ENCODE measurements at places on chromosomes 6 and 20. TPM values are rescaled to one million over a fixed set of nuclear protein-coding genes. Genes with fewer than 3 reads are reported as not detected.

The CST2 gene
- total RNA-seq: not detected

DNA sequence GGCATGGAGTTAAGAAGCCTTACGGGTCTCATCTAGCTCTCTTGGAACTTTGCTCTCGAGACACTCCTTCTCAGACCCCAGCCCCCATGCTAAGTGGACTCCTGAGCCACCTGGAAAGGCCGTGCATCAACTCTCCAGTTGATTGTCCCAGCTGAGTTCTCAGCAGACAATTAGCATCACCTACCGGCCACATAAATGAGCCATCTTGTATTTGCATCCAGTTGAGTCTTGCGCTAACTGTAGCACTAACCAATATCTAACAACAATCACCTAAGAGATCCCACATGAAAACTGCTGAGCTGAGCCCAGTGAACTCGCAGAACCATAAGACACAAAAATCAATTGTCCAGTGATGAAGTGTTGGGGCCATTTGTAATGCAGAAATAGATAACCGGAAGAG lies 49.7 kb downstream of the PCNA start:
- no peak for DNase-seq

The TRAPPC3L gene
- 0.24 TPM for total RNA-seq

DNA sequence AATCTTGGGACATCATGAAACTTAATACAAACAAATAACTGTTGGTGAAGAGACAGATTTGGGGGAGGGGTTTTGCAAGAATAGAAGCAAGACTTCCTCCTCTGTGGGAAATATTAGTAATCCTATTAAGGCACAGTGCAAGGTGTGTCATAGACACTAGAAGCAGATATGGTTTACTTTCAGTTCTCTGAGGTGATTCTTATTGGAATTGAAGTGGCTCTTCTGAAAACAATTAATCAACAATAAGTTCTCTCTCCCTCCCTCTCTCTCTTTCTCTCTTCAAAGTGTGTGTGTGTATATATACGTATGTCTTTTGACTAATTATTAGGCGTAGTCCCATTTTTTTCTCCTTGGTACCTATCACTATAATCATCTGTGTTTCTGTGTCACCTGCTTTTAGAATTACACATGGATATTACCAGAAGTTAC lies 99.8 kb downstream of the HIVEP2 start:
- DNase-seq: no peak

DNA sequence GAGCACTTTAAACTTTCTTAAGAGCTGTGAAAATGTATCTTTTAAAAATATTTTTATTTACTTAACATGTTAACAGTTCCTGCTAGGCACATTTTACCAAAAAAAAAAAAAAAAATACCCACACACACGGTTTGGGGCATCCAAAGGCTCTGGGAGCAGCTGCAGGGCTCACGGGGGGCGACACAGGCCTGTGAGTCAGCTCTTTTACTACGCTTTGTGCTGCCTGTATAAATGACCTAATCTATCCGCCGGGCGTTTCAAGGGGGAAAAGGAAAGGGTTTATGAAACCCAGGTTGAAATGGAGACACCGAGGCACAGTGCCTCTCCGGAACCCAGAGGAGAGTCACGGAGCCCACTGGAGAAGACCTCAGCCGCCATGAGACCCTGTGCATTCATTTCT lies 40.4 kb downstream of the DLL1 start:
- no peak for DNase-seq

The NKAPL gene
- 5.4 TPM for total RNA-seq

GRCh38 chr6:128886706-128887105 lies 3.8 kb downstream of the LAMA2 start:
- no peak for DNase-seq

DNA sequence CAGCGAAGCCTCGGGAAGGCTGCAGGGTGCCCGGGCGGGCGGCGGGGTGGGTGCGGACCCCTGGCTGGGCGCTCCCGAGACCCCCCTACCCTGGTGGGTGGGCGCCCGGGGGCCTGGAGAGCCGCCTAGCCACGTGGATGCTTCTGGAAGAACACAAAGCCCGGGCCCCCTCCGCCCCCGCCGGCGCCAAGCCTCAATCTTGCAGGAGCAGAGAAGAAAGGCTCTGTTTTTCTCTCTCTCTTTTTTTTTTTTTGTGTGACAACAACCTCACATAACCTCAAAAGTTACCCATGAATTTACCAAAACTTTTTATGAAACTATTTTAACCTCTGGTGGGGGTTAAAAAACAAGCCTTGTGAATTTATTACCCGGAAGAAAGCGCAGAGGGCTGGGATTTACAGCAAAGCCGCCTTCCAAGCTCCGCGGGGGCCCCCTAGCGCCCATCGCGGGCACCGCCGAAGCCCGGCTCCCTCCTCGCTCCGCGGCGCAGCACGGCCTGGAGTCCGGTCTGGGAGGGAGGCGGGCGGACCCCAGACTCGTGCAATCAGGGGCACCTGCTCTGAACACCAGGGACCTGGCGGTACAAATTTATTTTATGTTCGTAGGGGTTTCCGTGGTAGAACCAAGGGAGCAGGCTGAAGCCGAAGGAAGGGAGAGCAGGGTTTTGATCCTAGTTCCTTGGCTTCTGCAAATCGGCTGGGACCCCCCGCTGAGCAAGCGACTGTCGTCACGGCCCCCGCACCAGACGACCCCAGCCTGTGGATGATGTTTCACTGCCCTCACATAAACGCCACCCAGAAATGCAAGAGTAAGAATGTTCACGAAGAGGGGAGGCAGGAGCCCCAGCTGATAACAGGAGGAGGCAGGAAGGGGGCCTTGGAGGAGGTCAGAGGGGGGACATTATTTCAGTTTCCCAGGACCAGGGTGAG lies 58.9 kb downstream of the ZNF831 start:
- peak; percentile 83 for DNase-seq

DNA sequence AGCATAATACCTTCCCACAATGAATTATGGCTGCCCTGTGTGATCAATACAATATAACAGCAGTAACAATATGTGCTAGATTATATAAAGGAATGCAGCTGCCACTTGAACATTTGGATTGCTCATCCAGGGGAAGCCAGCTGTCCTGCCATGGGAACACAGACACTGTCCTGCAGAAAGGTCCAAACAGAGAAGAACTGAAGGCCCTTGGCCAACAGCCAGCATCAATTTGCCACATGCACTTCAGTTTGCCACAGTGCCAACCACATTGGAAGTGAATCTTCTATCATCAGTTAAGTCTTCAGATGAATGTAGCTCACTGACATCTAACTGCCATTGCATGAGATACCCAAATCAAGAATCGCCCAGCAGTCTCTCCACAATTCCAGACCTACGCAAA lies 332.4 kb downstream of the PRKN start:
- DNase-seq: no peak

- DNase-seq: no peak
These were observed 43.2 kb upstream of the GABRR1 start for GRCh38 chr6:89260310-89260709.

GRCh38 chr6:37698264-37699137 lies 818 bp upstream of the MDGA1 start:
- peak; percentile 52 for DNase-seq

- DNase-seq: no peak
These were observed 53.0 kb downstream of the SRC start for GRCh38 chr20:37398750-37399621.

DNA sequence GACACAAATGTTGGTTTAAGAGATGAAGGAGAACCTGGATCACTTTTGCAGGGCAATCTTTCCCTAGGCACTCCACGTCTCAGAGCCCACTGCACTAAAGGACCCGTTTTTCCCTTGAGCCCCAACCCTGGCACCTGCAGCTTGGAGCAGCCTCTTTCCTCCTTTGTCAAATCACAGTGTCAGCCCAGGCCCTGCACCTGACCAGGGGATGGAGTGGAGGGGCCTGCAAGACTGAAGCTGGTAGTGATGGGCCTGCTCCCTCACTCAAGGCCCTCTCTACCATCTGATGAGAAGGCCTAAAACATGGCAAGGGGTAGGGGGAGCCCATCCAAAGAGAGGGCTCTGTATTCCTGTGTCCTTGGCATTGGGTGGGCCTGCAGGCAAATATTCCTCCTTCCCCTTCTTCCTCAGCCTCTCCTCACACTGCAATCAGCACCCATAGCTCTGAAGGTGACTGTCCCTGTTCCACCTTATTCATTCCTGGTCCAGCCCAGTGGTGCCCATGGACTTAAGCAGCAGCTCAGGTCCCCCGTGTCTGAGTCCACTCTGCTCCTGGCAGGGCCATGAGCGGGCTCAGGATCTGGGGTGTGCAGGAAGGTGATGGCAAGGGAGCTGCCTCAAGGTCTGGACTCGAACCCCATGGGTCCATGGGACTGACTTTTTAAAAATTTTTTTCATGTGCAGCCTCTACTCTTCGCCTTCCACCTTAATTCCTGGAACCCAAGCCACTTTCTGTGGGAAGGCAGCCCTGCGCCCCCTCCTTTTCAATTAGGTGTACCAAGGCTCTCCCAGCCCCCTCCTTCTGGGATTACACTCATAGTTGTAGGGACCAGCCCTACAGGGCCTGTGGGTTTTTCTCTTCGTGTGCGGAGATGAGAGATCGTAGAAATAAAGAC lies 6.7 kb downstream of the RAET1G start:
- DNase-seq: no peak

DNA sequence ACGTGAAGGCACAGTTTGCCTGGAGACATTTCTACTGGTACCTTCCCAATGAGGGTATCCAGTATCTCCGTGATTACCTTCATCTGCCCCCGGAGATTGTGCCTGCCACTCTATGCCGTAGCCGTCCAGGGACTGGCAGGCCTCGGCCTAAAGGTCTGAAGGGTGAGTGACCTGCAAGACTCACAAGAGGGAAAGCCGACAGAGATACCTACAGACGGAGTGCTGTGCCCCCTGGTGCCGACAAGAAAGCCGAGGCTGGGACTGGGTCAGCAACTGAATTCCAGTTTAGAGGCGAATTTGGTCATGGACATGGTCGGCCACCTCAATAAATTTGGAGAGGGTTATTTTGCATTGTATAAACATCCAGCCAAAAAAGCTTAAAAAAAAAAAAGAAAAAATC lies 420.3 kb upstream of the FLRT3 start:
- DNase-seq: no peak

The BPIFA1 gene
- not detected for total RNA-seq

- DNase-seq: no peak
These were observed 82.7 kb downstream of the LYRM2 start for GRCh38 chr6:89555806-89556205.

DNA sequence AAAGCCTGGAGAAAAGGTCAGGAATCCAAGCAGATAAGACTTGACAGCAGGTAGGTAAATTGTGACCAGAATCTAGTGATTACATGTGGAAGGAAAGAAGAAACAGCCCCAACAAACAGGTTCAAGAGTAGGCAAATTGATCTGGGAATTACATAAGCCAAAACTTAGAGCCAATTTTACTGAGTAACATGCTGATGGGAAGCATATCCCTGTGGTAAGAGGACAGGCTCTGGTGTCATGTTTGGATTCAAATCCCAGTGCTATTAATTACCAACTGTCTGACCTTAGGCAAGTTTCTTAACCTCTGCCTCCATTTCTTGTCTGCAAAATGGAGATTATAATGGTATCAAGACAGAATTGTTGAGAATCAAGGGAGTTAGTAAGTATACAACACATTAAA lies 20.4 kb downstream of the MCM9 start:
- DNase-seq: no peak

DNA sequence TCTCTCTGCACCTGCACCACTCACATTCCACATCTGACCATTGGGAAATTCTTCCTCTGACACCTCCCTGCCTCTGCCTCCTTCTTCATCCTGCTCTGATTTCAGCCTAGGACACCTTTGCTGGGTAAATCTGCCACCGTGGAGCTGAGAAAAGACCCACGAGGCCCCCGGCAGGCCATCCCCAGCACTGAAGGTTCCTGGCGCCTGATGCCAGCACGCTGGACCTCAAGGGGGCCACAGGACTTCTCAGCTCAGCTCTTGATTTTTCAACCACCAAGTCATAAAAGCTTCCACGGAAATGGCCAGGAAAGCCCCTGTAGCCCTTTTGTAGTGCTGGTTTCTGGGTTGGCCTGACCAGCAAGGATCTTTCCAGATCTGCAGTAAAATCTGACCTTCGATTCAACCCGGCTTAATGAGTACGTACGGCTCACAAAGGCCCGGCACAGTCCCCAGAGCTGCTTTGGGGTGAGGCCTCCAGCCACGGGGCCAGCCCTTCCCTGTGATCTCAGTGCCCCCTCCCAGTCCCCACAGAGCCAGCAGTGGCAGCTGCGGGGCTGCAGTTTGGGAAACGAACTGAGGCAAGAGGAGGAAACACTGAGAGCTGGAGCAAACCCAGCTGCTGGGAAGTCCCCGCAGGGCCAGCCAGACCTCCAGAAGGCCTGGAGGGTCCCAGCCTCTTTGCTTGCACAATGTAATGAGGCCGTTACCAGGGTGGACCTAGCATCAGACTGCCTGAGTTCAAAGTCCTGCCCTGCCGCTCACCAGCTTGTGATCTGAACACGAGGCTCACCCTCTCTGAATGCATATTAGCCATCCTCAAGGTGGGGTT lies 157.5 kb downstream of the BMP7 start:
- DNase-seq: no peak

- DNase-seq: no peak
These were observed 129.7 kb upstream of the FAM83B start for GRCh38 chr6:54716877-54717276.

The EYA4 gene
- total RNA-seq: 7.2 TPM

GRCh38 chr6:157944983-157945931 lies 36.4 kb upstream of the SYNJ2 start:
- no peak for DNase-seq

- DNase-seq: no peak
These were observed 51.0 kb upstream of the CEP162 start for GRCh38 chr6:84278321-84278998.

The TREM2 gene
- total RNA-seq: 1.1 TPM

GRCh38 chr6:11139051-11139960 lies 27.8 kb upstream of the ERVFRD-1 start:
- DNase-seq: no peak

- DNase-seq: no peak
These were observed 690.6 kb downstream of the EPM2A start for GRCh38 chr6:145044641-145045246.

DNA sequence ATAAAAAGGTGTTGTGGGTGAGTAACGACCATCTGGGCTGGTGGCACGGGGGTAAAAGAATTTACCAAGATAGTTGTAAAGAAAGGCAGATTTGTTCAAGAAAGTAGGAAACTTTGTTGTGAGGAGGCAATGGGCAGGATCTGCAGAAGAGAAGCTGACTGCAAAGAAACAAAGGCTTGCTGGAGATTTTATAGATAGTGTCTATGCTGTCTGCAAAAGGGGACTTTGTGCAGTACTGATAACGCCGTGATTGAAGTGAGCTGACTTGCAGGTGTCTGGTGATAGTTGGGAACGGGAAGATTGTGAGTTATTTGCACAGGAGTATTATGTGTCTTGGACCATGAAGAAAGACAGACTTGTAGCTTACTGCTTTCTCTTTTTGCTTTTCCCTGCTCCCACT lies 36.8 kb upstream of the GSTA3 start:
- no peak for DNase-seq

DNA sequence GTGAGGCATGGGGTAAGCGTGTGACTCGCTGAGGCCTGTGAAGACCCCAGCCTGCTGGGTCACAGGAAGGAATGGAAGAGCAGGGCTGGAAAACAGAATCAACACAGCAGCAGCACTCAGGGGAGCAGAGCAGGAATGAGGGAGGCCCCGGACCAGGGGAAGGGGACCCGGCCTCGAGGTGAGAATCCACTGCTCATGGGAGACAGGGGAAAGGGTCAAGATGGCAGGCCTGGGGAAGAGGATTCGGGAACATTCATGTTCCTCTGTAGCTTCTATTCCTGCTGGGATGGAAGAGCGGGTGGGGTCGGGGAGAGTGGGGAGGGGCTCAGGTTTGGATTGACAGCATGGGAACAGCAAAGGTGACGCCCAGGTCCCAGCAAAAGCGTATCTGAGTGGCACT lies 59.4 kb downstream of the NPEPL1 start:
- no peak for DNase-seq

The TFAP2A gene
- total RNA-seq: 0.79 TPM

All from left cardiac atrium (tissue), 4 donors.